Activated CD4-positive, CD25-positive, alpha-beta regulatory T cell (primary cell): ENCODE measurements at places on chromosomes 16 and 17.
A peak's percentile ranks its signal among the peaks of the same experiment; 100 is the strongest.

DNA sequence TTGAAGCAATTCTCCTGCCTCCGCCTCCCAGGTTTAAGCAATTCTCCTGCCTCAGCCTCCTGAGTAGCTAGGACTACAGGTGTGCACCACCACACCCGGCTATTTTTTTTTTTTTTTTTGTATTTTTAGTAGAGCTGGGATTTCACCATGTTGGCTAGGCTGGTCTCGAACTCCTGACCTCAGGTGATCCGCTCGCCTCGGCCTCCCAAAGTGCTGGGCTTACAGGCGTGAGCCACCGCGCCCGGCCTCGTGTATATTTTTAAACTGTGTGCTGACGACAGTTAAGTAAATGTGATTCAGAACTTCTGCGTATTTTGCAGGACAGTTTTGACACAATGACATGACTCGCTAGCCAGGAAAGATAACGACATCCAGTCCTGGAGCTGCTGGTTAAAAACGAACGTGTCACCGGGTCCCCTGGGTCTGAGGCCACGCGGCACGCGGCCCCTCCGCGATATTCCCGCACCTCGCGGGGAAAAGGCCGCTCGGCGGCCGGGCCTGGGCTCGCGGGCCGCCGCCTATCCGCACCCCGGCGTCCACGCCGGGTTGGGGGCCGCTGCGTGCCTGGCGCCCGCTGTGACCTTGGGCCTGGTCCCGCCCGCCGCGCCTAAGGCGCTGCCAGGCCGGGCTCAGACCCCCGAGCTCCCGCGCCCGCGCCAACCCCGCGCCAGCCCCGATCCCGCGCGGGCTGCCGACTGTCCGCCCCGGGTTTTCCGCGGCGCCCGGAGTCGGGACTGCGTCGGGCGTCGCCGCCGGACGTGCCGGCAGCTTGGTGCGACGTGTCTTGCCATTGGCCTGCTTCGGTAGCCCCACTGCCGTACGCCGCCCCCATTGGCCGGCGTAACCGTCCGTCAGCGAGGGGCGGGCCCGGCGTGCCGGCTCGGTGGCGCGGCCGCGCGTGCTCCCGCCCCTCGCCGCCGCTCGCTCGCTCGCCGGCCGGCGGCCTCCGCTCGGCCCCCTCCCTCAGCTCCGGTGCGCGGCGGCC is at the start of gene FOXK2:
TSS of gene FOXK2 (plus strand) at position 907 of the 985 bp plus-strand sequence. CDS start 157 bp downstream, outside the sequence.
- DNase-seq = peak; percentile 92

GRCh38 chr16:23901178-23902033 is 65.6 kb downstream of the PRKCB start:
- DNase-seq = no peak

DNA sequence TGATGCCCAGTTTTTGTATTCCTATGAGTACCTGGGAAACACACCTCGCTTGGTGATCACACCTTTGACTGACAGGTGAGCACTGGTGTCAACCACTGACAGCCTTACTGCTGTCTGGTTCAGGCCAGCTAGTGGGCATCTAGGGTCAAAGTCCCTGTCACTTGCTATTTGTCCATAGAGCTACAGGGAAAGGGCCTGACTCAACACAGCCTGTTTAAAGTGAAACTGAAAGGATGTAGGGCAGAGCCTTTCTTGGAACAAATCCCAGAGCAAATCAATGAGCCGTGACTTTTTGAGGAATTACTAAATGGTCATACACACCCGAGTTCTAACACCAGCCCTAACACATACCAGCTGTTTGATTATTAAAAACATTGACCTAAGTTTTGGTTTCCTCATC is 106.8 kb downstream of the DNAH9 start:
- DNase-seq = no peak

DNA sequence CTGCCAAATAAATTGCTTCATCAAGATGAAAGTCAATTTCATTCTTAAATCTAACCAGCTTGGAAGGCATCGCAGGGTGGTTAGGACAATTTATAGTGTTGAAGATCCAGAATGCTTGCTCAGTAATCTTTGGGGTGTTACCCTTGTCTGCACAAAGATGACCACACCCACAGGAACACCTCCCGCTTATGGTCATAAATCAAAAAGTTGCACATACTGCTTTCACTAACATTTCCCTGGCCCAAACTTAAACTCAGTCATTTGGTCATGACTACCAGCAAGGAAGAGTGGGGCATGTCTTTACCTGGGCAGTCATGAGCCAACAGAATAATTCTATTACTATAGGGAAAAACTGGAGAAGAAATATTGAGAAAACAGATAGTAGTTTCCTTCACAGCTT is 57.6 kb upstream of the KIF2B start:
- DNase-seq = no peak

- no peak for DNase-seq
Observed at GRCh38 chr16:4038448-4038847, 77.8 kb downstream of the ADCY9 start.

DNA sequence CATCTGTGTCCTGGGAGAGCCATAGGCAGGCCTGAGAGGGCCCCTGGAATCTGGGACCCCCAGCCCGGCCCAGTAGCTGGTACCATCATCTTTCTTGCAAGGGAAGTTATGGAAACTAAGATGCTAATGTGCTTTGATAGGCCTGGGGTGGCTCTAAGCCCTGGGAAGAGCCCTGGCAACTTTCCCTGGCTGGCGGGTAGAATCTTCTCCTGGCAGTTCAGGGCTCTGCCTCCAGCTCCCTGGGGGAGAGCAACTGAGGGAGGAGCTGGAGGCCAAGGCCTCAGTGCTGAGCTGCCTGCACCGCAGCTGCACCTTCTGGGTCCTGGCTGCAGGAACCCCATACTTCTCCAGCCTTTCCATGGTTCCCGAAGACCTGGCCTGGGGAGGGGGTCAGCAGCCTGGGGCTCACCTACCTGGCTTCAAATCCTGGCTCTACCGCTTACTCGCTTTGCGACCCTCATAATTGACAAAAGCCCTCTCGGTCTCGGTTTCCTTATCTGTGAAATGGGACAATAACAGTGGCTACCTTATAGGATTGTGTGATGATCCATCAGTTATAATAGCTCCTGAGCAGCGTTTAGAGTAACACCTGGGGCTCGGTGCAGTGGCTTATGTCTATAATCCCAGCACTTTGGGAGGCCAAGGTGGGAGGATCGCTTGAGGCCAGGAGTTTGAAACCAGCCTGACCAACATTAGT is 333.7 kb downstream of the SEC14L1 start:
- no peak for DNase-seq

DNA sequence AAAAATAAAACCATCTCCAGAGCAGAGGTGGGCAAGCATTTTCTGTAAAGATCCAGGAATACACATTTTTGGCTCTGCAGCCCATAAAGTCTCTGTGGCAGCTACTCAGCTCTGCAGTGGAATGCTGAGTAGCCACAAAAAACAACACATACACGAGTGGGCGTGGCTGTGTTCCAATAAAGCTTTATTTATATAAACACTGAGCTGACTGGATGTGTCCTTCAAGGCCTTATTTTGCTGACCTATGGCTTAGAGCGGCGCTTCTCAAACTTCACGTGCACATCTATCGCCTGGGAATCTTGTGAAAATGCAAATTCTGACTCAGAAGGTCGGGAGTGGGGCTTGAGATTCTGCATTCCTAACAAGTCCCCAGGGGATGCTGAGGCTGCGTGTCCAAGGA is 39.7 kb downstream of the XYLT1 start:
- no peak for DNase-seq

DNA sequence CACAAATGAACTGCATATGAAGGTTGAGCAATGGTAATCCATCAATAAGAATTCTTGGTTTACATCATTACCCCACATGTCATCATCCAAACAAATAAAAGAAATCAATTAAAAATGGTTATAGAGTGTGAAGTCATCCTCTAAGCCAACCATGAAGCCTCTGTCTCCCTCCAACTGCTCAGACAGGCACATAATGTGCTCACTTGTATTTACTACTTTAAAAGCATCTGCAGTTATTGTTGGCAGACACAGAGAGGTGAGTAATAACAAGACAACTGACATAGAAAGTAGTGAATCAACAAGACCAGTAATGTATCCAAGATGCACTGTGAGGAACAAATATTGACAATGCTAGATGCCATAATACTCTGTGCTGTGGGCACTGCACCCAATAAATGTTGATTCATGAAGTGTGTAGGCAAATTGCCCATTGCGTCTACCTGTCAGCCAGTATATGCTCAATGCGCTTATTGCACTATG is 20.0 kb downstream of the ADAMTS18 start:
- no peak for DNase-seq

- DNase-seq = peak; percentile 70
Observed at GRCh38 chr17:46193151-46193625, at the start of gene KANSL1. KANSL1 (minus strand) TSS chr17:46193429; CDS start chr17:46172143, 21,286 bp downstream.

DNA sequence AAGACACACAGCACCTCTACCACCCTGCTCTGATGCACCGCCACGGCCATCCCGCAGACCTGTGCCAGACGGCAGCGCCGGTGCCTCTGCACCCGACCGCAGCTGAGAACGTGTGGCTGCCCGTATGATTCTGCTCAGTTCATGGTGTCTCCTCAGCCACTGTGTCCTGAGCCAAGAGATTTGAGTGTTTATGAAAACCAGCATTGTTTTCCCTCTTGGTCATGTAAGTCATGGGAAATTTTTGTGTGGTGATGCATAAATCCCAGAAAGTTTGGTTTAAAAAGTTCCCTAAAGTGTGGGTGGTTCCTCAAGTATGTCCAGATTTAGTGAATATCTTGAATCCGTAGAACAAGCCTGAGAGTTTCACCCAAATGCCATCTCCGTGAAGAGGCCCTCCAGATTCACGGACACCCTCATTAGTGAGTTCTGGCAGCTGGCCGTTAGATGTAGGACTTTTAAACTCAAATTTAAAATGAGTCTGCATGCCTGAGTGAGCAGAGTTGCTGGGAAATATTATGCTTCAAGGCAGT is 57.6 kb downstream of the CDRT4 start:
- no peak for DNase-seq

GRCh38 chr16:10210944-10211343 is 28.7 kb upstream of the GRIN2A start:
- DNase-seq = no peak
